ENCODE measurements at places on chromosomes 7 and 10. TPM values are rescaled to one million over a fixed set of nuclear protein-coding genes. Genes with fewer than 3 reads are reported as not detected.

DNA sequence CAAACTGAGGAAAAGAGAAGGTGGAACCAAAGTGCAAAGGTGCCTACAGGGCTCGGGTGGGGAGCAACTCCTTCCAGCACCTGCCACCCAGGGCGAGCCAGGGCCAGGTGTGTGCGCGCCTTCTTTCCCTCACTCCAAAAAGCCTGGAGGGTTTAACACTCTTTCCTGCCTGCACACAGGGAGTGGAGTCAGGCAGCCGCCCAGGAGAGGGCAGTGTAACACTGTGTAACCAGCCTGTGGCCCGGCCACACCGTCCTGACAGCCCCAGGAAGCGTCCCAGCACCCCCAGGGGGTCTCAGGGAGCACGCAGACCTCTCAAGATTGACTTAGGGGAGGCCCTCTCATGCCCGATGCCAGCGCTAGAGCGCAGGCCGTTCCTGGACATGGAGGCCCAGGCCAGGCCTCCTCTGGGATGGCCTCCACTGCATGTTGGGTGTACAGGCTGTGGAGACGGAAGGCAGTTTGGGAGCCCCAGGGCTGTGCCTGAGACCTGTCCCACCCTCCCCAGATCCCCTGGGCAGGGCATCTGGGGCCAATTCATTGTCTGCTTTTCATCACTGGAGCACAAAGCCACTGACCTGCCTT lies 13.4 kb downstream of the BRI3 start:
- peak; percentile 85 for DNase-seq

PKD2L1 gene
- 0.23 TPM for polyA plus RNA-seq

DNA sequence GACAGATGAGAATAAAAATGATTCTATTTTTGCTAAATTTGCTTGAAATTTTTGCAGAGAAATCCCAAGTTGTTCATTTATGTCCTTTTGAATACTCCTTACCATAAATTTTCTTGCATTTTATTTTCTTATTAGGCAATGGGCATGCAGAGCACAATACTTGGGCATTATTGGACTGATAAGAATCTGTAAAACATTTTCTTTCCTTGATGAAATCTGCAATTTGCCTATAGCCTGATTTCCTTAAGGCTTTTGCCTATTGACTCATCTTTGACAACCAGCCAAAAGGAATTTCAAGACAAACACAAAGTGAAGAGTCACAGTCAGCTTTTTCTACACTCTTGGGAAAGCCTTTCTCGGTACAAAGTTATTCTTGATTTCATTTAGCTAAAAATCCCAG lies 30.5 kb upstream of the GNAT3 start:
- DNase-seq = peak; percentile 34

CDK14 gene
- polyA plus RNA-seq = 3.0 TPM

- DNase-seq = peak; percentile 3
These were observed 456.1 kb downstream of the PHTF2 start for GRCh38 chr7:78254726-78255055.

ZKSCAN5 gene
- 2.9 TPM for polyA plus RNA-seq

HOXA7 gene
- 7.9 TPM for polyA plus RNA-seq

FFAR4 gene
- polyA plus RNA-seq = not detected

DNA sequence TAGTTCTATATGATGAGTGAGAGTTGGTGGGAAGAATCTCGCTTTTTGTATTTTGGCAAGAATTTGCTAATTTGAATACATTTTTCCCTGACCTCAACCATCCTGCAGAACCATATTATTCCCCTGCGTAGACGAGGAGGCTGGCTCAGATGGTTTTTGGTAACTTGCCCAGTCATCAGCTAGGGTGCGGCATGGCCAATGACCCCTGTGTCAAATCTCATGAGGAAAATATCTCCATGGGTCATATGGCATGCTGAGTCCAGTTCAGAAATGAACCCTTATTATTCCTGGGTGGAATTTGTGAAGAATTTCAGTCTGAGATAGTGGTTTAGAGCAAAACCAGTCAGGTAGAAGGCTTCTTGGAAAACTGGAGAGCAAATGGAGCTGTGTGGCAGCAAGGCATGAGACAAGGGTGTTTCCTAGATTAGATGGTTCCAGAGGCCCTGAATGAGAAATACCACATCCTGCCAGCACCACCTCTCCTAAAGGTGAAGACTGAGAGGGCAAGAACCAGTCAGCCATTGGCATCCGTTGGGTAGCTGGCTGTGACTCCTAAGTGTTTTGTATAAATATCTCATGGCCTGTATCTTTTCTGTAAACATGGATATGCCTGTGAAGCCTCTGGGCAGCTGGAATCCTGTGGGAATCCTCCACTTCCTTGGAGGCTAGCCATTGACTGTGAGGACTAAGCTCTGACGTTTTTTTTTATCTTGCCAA lies 5.8 kb upstream of the UPP1 start:
- DNase-seq = no peak

DNA sequence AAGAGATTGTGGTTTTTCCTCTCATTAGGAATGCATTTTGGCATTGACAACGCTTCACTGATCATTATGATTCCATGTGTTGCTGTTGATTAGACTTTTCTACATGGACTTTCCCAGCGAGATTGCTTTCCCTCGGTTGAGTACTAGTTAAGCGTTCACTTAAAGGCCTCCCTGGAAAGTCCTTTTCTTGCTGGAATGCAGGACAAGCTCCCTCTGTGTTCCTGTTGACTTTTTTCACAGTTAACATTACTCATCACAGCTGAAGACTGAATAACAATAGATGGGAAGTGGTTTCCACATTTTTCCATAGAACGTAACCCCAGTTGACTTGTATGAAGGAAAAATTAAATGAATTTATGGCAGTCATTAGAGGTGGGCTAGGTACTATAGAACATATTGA lies 2.6 kb upstream of the CAV1 start:
- DNase-seq = peak; percentile 23

DNA sequence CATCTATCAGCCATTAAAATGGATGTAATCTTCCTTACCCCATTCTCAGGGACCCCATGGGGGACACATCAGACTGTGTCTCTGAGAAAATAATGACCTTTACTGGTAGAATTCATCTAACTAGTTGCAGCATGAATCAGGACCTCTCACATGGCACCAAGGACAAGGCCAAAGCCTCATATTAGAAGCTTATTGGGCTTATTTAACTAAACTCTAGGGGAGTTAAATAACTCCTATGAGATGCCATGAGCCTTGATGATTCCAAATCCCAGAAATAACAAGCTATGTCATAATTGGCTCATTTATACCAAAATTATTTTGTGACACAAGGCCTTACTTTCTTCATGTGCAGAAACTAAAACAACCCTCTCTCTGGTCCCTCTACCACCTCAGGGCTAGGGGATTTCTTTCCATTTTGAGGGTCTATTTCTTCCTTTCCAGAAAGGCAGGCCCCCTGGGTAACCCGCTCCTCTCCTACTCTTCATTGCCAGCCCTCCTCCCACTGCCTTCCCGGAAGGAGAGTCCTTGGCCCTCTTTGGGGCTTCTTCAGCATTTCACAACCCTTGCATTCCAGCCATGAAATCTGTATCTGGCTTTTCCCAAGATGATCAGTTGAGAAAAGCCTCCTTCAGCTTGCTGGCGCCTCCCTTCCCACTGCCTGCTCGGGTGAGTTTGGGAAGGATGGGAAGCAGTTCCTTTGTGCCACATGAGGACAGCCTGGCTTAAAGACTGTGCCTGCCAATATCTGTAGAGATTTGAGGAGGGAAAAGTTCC lies 41.8 kb upstream of the TRIM8 start:
- DNase-seq = no peak

WNT8B gene
- polyA plus RNA-seq = not detected

GRCh38 chr10:6310977-6311376 lies 108.2 kb downstream of the PFKFB3 start:
- no peak for DNase-seq

FAM25A gene
- not detected for polyA plus RNA-seq

DNA sequence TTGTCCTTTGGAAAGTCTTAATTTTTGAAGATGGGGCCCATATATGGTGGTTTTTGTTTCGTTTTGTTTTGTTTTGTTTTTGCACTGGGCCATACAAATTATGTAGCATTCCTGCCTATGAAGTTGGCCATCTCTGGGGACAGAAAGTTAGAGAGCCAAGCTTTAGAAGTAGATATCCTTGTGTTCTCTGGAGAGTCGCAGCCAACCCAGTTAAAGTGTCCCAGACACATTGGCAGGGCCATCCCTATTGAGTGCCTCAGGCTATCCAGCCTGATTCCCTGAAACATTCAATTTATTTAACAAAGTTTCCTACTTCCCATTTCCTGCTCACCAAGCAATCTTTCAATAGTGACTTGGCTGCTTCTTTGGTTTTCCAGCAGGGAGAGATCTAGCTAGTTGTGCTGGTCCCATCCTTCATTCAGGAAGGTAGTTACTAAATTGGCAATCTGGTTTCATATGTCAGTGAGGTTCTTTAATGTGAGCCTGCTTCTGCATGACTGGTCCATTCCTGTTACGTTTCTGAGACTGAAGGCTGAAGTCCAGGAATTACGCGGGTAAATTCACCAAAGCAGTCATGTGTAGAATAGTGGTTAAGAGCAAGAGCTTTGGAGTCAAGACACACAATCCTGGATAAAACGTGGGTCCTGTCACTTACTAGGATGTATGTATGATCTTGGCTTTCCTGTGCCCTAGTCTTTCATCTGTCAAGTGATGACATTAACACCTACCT lies 49.3 kb upstream of the HBP1 start:
- DNase-seq = no peak

Data from stomach (tissue), 19 donors.